Osteoblast (primary cell): ENCODE measurements at places on chromosomes 11 and 22. TPM values are rescaled to one million over a fixed set of nuclear protein-coding genes. Genes with fewer than 3 reads are reported as not detected.
A peak's percentile ranks its signal among the peaks of the same experiment; 100 is the strongest.

KCNQ1OT1 gene
- 5.1 and 6.2 TPM in 2 replicates for total RNA-seq

SCGB1D2 gene
- total RNA-seq, result not detected in 2 replicates

TMEM80 gene
- 17.4 and 21.2 TPM in 2 replicates for total RNA-seq

GRCh38 chr22:27445881-27446280 lies 355.7 kb downstream of the MN1 start:
- no peak for DNase-seq

DNA sequence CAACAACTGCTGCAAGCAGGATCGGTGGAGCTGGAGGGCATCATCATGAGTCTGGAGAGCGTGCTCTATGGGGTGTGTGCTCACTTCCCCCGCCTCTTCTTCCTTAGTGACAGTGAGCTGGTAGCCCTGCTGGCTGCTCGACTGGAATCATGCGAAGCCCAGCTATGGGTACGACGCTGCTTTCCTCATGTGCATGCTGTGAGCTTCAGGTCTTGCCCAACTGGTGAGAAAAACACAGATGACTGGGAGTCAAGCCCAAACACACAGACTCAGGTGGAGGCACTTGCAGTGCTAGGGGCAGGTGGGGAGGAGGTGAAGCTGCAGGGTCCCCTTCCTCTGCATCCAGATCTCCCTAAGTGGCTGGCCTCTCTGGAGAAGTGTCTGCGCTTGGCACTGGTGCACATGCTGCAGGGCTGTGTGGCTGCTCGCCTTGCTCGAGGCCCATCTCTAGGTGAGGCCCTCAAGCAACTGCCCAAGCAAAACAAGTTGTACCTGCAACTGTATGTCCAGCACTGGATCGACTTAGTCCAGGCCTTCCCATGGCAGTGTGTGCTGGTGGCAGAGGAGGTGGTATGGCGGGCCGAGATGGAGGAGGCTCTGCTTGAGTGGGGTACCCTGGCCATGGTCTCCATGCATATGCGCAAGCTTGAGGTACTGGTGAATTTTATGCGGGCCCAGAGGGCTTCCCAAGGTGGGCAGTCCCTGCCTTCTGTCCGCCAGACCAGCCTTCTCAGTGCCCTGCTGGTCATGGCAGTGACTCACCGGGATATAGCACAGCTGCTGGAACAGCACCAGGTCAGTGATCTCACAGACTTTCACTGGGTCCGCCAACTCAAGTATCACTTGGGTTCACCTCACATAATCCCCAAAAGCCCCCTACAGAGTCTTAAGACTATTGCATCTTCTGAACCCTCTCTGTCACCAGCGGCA lies 48.1 kb downstream of the DNHD1 start:
- DNase-seq, result peak; percentile 78

DNA sequence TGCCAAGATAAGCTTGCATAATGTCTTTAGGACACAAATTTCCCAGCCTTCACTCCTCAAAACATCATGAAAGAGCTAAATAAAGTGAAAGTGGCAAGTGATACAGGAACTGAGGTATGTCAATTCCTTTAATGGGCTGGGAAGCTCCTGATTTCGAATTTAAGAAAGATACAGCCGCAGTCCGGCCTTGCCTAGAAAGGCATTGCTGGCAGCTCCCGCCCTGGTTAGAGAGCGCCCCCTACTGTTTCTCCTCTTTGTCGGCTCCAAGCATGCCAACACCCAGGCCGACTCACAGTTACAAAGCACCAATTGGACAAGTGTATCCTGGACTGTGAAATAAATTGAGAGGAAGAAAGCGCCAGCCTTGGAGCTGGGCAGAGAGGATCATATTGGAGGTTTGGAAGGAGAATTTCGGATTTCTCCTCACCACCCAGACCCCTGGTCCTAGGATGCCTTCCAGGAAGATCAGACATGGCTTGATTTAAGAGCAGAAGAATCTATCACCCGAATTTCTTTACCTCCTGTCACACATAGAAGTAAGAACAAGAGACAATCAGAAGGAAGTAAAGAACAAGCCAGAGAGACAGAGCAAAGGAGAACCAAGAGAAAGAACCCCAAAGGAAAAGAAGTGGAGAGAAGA lies 84.0 kb downstream of the FAM76B start:
- peak; percentile 60 for DNase-seq

DNA sequence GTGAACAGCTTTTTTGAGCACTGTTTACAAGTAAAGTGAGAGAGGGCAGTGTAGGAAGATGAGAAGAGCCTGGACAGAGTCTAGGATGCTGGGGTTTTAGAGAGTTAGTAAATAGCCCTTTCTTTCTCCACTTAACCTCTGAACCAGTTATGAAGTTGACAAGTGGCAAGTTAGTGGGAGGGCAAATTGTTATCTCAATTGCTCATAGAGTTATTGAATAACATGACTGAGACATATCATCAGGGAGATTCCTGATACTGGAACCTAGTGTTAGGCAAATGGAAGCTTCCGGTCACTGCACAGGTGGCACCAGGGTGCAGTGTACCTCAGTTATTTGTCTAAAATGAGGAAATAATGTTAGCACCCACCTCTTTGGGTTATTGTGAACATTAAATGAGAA lies 57.8 kb upstream of the PTPN5 start:
- DNase-seq, result no peak

OR52E8 gene
- total RNA-seq, result 0.36 TPM in 1 of 2 replicates, not detected in the other

- no peak for DNase-seq
Measured at GRCh38 chr11:60197442-60197841, 14.6 kb upstream of the MS4A6A start.

DNA sequence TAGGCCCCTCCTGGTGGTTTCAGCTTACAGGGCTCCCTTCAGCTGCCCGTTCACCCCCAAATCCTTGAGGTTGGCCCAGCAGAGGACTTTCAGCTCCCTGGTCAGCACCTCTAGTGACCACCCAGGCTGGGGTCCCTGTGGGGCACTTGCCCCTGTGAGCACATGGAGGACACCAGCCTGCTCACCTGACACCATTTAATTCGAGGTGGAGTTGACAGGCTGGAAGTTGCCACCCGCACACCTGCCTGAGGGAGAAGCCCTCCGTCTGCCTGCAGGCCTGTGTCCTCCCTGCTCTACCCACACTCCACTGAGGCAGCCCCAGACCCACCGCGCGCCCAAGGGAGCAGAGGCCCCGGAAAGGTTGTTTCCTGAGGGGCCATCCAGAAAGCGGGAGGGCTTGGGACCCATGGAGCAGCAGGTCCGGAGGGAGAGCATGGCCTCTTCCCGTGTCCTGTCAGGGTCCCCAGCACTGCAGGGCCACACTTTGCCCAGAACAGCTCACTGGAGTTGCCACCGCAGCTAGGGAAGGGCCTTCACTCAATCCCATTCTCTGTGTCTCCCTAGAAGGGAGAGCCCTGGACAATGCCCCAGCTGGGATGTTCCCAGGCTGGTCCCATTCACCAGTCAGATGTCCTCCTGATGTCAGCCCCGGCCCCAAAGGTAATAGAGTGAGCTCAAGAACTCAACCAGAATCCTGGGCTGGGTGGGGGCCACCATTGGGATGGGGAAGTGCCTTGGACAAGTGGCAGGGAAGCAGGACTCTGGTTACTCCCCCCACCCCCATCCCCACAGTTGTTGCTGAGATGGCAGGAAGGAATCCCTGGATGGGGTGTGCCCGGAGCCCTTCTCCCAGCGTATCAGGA lies 82.4 kb downstream of the MED15 start:
- peak; percentile 41 for DNase-seq

LRP5 gene
- 16.3 and 18.6 TPM in 2 replicates for total RNA-seq

DNA sequence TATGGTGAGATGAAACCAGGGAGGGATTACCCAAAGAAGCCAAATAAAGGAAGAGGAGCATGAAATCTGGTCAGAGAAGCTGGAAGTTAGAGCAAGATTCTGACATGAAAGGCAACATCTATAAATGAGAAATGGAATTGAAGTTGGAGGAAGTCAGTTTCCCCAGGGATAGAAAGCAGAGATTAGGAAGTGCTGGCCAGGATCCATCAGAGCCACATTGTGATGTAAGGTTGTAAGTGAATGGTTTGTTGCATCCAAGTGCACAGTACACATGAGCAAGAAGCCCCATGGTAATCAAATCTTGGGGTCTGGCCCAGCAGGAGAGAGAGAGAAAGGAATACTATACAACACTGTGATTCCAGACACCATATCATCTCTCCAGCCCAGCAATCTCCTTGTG lies 6.6 kb upstream of the NLRP10 start:
- peak; percentile 26 for DNase-seq

CCDC87 gene
- 0.88 and 1.1 TPM in 2 replicates for total RNA-seq

MFRP gene
- total RNA-seq, result not detected in 2 replicates

GRCh38 chr22:22037229-22037628 lies 54.6 kb upstream of the TOP3B start:
- DNase-seq, result no peak

FCHSD2 gene
- total RNA-seq, result 34.0 and 38.0 TPM in 2 replicates

GRCh38 chr22:23396362-23397007 lies 183.6 kb downstream of the IGLL1 start:
- DNase-seq, result peak; percentile 69

DNA sequence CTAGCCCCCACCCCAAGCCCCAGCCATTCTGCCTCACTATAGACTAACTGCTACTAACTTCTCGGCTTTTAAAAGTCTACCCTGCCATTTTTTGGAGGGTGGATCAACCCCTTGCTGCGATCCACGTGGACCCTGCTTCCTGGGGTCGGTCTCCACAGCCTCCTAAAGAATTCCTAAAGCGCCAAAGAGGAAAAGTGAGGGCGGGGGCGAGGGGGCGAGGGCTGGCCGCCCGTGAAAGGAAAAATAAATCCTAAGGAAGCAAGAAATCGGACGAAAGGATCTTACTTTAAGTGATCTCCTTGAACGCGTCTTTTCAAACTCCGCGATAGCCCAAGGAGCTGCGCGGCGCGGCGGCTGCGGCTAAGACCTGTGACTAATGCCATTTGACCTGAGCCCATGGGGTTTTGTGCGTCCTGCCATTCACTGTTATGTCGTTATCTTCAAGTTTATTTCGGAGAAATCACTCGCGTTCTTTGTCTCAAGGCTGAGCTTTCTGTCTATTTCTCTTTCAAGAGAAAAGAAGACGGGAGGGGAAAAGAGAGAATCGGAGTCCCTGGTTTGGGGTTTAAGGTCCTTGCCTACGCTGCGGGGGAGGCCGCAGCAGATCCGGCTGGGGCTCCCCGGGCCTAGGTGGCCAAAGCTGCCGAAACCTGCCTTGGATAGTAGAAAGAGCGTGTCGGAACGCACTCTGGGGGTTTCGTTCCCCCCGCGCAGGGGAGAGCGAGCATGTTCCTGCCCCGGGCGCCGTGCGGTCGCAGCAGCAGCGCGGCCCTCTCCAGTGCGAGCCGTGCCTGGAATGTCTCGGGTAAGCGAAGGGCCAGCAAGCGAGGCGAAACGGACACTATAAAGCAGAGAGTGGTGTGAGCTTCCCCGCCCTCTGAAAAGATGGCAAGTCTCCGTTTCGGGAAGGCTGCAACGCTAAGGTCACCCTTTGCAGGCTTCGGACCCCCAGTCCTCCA lies 2.8 kb upstream of the DBX1 start:
- DNase-seq, result peak; percentile 74

- no peak for DNase-seq
Measured at GRCh38 chr11:69526453-69526810, 45.0 kb downstream of the LINC01488 start.

BEST1 gene
- 5.6 and 8.0 TPM in 2 replicates for total RNA-seq

GRCh38 chr11:126561327-126561893 lies 205.9 kb downstream of the ST3GAL4 start:
- peak; percentile 73 for DNase-seq

DNA sequence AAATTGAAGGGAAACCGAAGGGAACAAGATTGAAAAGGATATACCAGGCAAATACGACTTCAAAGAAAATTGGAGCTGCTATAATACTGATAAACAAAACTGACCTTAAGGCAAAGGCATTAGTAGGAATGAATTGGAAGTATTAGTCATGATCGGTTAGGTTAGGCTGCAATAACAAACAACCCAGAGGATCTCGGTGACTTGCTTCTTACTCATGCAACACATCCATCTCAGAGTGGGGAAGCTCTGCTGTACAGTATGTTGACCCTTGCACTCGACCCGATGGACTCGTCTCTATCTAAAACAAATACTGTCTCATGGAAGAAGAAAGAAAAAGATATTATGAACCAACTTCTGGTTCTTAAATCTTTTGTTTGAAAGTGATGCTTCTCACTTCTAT lies 42.3 kb downstream of the SPATA19 start:
- no peak for DNase-seq

- DNase-seq, result no peak
Measured at GRCh38 chr11:107041088-107041444, 22.8 kb upstream of the GUCY1A2 start.

- no peak for DNase-seq
Measured at GRCh38 chr11:2711161-2711560, 11.4 kb upstream of the KCNQ1OT1 start.

DNA sequence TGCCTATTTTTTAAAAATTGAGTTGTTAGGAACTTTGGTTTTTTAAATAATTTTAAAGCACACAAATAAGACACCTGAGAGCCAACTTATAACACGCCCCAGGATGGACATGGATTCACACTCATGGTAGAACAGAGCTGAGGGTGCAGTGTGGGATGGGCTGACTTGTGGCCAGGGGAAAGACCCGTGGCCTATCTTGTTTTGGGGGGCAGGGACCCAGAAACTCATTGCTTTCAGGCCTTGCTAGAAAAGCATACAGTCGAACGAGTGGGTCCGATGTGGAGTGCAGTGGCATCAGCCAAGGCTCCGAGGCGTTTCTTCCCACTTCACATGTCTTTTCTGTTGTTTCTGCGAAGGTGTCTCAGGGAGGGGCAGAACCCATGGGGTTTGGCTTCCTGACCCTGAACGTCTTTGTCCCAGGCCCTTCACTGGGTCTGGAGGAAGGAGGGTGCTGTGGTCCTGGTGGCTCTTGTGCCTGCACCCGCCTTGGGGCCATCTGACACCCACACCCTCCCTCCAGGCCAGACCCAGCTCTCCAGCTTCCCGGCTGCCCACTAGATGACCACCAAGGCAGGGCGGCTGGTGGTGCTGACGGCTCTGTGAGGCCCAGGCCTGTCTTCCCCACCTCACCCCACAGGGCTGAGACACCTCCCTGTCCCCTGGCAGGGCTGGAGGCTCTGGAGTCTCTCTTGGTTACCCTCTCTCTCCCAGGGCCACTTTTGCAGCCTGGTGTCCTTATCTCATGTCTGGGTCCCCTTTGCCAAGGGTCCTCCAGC lies 120.8 kb downstream of the KCNQ1 start:
- DNase-seq, result peak; percentile 19

NCAM1 gene
- total RNA-seq, result 1.2 and 2.2 TPM in 2 replicates

- DNase-seq, result no peak
Measured at GRCh38 chr11:10314199-10315072, 9.6 kb downstream of the ADM start.

FGF4 gene
- not detected in 2 replicates for total RNA-seq

TM7SF2 gene
- 8.8 and 10.1 TPM in 2 replicates for total RNA-seq

GRCh38 chr11:2825261-2825888 lies 60.2 kb downstream of the CDKN1C start:
- DNase-seq, result peak; percentile 90
